AG10803 (cell line): ENCODE measurements at places on chromosomes 1 and 21.

- DNase-seq, result peak; percentile 64
Measured at GRCh38 chr1:179706339-179706941, 36.7 kb upstream of the FAM163A start.

GRCh38 chr21:14405962-14406361 is 23.0 kb upstream of the HSPA13 start:
- no peak for DNase-seq

- no peak for DNase-seq
Measured at GRCh38 chr1:175062339-175062738, 5.3 kb upstream of the TNN start.

DNA sequence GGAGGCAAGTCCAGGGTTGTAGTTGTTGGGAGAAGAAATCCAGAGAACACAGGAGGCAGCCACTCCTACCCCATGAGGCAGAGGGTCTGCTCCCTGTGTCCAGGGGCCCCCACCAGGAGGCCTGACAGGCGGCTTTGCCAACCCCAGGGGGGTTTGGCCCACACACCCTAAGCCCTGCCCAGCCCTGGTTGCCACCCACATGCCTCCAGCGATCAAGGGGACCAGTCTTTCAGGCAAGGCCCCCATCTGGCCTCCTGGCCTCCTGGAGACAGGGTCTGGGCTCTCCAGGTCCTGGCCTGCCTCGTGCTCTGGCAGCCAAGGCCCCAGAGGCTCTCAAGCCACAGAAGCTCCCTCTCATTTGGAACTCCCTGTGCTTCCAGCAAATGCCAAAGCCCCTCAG is 38.5 kb downstream of the SDC3 start:
- no peak for DNase-seq

DNA sequence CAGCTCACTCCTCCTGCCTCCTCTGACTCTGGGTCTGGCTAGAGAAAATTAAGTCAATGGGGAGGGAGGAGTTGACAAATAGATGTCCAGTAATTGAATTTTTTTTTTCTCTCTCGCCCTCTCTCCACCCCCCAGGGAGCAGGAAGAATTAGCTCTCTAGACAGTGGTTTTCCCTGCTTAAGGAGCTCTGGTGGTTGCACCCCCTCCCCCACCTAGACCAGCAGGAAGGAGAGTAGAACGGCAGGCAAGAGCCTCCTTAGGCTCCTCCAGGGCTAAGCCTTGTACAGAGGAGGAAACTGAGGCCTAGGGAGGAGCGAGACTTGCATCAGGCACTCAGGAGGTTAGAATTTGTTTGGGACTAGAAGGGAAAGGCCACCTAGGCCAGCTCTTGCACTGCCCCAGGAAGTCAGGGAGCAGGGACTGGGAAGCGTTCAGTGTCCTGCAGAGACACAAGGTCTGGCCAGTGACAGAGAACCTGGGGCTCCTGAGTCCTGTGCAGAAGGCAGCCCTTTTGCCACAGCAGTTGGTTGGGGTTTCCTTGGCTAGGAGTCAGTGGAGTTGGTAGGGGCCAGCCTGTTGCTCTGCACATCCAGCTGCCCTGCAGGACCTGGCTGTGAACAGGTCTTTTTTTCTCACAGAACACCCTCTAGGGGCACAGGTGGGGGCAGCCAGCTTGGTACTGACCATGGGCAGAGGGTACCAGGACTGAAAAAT is 49.5 kb upstream of the ACOT11 start:
- DNase-seq, result no peak

GRCh38 chr1:74463333-74463988 is 49.0 kb downstream of the LRRC53 start:
- DNase-seq, result peak; percentile 58

DNA sequence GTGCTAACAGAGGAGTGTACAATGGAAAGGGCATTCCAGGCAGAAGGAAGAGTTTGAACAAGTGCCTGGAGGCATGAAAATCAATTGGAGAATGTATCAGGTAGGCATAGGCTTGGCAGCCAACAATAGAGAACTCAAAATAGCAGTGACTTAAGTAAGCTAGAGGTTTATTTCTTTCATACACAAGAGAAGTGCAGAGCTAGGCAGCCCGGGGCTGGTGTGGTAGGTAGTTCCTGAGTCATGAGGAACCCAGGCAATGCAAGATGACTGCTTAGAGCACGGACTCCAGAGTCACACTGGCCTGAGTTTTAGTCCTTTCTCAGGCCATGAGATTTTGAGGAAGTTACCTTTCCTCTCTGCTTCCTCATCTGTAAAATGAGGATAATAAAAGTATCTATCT is 74.8 kb upstream of the LRRN2 start:
- no peak for DNase-seq

DNA sequence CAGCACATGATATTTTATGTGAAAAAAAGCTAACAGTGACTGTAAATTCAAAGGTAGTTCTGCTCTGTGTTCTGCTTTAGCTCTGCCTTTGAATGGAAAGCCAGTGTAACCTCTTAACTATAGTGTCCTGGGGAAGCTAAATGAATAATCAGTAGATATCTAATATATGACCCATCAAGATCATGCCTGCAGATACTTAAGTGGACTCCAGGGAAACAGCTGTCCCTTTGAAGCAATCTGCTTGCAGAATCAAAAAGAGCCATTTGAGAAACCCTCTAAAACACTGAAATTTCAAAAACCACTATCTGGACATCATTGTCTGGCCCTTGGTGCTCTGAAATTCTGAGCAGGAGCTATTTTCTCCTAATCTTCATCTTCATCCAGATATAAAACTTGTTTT is 104.2 kb upstream of the ADGRL4 start:
- no peak for DNase-seq

GRCh38 chr1:65372557-65372956 is 47.9 kb upstream of the LEPR start:
- DNase-seq, result peak; percentile 3

- no peak for DNase-seq
Measured at GRCh38 chr1:3883194-3883925, 16.7 kb downstream of the C1orf174 start.

DNA sequence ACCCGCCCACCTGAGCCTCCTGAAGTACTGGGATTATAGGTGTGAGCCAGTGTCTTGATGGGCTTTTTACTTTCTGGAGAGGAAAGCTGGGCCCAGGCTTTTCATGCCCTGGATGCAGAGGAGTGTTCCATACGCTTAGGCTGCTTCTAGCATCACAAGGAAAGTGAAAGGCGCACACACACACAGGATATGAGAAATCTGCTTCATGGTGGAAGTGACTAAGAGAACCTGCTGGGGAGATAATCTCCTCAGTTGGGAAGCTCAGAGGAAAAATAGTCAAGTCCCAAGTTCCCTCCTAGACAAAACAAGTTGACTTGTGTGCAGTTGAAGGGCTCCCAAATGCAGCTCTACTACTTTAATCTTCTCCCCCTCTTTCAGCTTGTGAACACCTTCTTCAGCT is 2.2 kb downstream of the NUDC start:
- DNase-seq, result no peak

DNA sequence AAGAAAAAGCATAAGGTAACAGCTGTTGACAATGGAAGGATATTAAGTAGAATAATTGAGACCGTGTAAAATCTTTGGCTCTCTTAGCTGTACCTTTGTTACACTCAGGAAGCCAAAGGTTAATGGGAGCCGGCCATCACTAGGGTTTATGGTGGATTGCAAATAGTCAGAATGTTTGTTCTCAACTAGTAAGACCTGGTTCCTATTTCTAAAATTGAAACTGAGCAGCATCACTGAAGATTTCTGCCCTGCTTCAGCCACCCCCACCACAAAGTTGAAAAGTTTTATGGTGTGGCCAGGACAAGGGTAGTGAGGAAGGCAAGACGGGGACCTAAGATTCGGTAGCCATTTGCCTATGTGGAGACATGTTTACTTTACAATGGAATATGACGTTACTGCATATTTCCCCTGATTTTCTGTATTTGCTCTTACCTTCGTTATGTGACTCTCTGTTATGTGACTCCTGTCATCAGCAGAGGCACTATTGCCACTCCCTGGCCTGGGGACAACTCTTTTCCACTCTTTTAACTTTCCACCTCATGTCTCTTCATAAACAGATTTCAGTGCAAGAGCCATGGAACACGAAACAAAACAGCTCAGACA is 41.4 kb upstream of the KIF1B start:
- no peak for DNase-seq

- DNase-seq, result peak; percentile 76
Measured at GRCh38 chr21:43340491-43341377, 86.2 kb downstream of the SIK1 start.

GRCh38 chr1:115112496-115113375 is 23.4 kb upstream of the TSPAN2 start:
- DNase-seq, result no peak

DNA sequence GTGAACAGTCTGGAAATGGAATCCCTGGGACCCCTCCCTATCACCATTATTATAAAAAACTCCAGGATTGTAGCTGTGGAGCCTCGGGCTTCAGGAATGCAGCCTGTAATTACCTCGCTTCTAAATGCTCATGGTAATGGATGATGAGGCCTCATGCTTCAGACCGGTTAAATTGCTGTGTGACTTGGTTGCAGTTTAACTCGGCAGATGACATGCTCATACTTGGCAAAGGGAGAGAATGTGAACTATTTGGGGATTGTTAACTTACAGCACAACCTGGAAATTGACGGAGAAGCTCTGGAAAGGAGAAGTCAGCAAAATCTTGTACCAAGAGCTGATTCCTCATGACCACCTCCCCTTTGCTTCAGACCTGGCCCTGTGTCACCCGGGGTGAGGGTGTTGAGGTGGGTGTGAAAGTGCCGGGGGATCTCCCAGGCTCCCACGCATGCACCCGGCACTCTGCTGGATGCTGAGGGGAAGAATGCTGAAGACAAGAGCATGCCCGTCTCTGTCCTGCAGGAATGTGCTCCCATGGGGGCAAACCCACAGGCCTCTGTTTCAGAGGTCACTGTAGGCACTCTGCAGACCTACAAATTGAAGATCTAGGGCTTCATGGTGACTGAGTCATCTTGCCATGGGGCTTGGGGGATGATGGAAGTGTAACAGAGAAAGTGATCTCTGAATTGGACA is 364.8 kb downstream of the RPS6KC1 start:
- no peak for DNase-seq

- DNase-seq, result no peak
Measured at GRCh38 chr1:5119366-5120234, 465.2 kb downstream of the AJAP1 start.

GRCh38 chr1:238475712-238476111 is 585.0 kb upstream of the ZP4 start:
- DNase-seq, result no peak

DNA sequence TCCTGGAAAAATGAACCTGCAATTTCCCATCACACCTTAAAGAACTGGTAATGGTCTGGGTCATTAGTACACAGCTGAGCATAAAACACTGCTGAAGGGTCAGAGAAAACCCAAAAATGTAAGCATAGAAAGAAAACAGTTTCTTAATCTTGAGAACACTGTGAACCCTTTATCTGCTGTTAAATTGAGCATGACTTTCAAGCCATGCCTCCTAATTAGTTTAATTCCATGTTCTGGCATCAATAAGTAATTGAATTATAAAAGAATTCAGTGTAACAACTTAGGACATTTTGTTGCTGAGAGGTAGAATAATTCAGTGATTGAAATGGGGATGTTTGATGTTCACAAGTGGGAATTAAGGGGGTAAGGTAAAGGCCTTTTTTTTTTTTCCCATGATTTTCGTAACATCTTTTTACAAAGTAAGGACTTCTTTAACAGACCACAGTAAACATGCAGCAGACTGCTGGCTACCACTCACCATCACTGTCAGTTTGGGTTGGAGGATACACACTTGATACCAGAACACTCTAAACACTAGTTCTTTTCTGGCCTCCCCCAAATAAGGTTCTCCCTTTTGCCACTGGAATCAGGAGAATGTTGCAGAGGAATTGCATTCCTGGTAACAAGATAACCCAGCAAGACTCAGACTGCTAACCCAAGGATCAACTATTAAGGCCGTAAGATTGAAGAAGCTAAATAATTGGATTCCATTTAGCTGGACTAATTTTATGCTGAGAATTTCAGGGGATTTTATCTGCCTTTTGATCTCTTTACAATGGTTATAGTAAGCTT is 3.0 kb downstream of the RWDD3 start:
- DNase-seq, result peak; percentile 29

GRCh38 chr1:26291433-26291832 is 11.5 kb downstream of the SH3BGRL3 start:
- DNase-seq, result no peak

GRCh38 chr1:79380078-79380477 is 373.5 kb upstream of the ADGRL4 start:
- no peak for DNase-seq

- DNase-seq, result peak; percentile 62
Measured at GRCh38 chr1:1004780-1005697, 5.1 kb upstream of the HES4 start.

DNA sequence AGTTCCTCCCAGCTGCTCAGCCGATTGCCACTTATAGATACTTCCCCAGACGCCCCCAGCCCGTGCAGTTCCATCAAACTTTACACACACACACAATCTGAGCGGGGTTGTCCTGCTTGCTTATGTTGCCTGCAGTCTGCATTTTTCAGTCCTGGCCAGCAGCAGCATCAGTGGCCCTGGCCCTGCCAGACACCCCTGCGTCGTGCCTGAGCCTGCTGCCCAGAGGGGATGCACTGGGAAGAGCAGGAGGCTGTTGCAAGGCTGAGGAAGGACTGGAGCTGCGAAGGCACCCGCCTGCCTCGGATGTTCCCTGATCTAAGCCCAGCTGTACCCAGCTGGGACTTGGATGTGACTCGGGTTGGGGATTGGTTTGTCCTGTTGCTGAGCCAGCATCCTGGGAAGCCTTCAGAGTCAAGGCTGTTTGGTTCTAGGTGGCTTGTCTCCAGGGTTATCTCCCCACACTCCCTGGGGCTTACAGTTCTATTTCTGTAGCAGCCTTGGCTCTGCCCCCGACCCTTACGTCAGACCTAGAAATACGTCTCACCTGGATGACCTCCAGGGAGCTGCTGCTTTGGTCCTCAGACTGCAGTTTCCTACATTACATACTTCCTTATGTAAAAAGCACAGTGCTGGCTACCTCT is 42.3 kb downstream of the MAN1C1 start:
- peak; percentile 28 for DNase-seq

DNA sequence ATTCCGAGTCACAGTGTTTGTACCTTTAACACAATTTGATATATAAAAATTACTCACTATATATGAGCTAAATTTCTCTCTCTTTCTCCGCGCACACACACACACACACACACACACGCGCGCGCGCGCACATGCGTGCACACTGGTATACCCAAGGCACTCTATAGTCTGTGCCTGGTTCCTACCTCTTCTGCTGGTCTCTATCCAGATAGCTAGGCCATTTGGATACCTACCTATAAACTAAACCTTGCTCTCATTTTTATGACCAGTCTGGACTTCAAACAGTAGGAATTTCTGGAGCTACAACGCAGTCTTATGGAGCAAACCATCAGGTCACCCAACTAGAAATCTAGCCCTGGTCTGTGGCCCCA is 97.1 kb upstream of the MAGI3 start:
- no peak for DNase-seq

GRCh38 chr1:1470626-1471388 is 758 bp upstream of the ATAD3B start:
- DNase-seq, result no peak

- DNase-seq, result no peak
Measured at GRCh38 chr1:71245246-71245645, 164.4 kb upstream of the ZRANB2 start.

- no peak for DNase-seq
Measured at GRCh38 chr1:232634096-232634495, 4.2 kb upstream of the SIPA1L2 start.

GRCh38 chr1:109828756-109829505 is 65.2 kb upstream of the EPS8L3 start:
- peak; percentile 41 for DNase-seq
